ENCODE measurements at places on chromosomes 6 and 20.
A peak's percentile ranks its signal among the peaks of the same experiment; 100 is the strongest.

DNA sequence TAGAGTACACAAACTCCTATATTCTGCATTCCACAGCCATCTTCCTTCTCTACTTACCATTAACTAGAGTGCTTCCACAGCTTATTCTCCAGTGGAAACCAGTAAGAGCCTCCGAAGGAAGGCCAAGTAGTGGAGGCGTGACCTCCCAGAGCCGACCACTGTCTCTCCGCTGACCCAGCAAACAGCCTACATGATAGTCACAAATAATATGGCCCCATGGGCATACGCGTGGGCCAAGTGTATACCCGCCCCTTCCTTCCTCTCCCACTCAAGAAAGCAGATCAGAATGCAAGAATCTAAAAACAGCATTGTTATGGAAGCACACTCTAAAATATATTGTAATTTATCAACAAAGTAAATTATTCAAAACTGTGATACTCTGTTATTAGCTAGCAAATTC, 526.6 kb upstream of the JARID2 start:
- DNase-seq, result no peak

DNA sequence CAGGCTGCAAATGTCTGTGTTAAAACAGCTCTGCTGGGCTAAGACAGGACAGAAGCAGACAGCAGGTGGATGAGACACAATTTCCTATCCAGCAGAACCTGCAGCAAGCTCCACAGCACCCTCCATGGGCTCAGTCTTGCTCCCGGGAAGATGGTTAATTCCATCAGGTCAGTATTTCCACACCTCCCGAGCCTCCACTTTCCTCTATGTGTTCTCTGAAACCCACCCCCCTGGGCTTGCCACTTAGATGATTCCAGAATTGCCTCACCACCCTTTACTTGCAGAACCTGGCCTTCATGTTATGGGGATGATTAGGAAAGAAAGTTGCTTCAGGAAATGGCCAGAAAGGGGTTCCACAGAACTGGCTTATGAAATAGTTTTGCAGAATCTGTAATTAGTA, 43.8 kb downstream of the ERMARD start:
- no peak for DNase-seq

GRCh38 chr6:37845930-37846329, 26.4 kb downstream of the ZFAND3 start:
- DNase-seq, result no peak

- DNase-seq, result no peak
Observed at GRCh38 chr6:138523347-138524210, 24.3 kb upstream of the NHSL1 start.

DNA sequence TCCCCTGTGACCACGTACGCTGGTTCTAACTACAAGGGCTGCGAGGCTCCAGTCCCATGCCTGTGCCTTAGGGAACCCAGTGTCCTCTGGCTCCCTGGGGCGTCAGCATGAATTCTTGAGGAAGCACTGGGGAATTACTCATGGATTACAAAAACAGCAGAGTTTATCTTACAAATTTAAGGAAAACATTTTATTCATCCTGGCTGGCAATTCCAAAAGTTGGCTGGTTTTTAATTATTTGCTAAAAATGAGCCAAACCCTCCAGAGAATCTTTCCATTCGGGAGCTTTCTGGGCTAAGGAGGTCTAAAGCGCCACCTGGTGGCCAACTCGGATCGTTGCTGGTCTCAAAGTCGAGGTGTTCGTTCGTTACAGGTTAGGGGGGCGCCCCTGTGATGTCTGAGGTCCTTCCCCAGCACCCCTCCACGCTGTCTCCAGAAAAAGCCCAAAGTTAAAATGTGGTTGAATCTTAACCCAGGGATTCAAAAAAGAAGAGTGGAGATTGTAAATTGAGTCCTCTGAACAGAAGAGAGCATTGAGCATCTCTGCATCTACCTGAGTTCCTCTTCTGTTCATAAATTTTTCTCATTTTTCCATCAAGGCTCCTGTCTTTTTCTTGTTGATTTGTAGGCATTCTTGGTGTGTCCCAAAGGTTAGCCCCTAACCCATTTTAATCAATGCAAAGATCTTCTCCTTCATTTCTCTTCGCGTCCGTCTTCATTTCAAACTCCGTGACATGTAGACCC, 99.4 kb downstream of the BFSP1 start:
- peak; percentile 18 for DNase-seq

GRCh38 chr6:63440057-63440456, 120.3 kb upstream of the LGSN start:
- DNase-seq, result no peak

GRCh38 chr6:21091411-21091810, 502.1 kb upstream of the SOX4 start:
- no peak for DNase-seq

- DNase-seq, result peak; percentile 17
Observed at GRCh38 chr6:130202782-130203181, 20.0 kb downstream of the SAMD3 start.

- no peak for DNase-seq
Observed at GRCh38 chr6:168582571-168582981, 141.6 kb downstream of the SMOC2 start.

GRCh38 chr6:148593813-148594170, 153.0 kb upstream of the UST start:
- no peak for DNase-seq

DNA sequence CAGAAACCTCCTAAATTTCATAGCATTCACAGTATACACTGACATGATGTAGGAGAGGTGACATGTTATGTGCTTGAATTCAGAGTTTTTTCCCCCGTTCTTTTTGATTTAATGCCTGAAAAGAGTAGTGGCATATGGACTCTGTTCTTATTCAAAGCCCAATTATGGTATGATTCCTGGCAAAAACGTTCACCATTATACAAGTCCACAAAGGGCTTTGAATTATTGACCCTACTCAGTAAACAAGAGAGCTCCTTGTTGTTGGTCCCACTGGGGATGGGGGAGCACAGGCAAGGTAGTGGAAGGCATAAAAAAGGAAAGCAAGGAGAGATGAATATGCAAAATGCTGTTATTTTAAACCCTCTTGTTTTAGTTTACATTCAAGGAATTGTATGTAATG, 136.0 kb upstream of the AHI1 start:
- DNase-seq, result no peak

GRCh38 chr6:152598901-152599537, 38.1 kb downstream of the SYNE1 start:
- DNase-seq, result no peak

DNA sequence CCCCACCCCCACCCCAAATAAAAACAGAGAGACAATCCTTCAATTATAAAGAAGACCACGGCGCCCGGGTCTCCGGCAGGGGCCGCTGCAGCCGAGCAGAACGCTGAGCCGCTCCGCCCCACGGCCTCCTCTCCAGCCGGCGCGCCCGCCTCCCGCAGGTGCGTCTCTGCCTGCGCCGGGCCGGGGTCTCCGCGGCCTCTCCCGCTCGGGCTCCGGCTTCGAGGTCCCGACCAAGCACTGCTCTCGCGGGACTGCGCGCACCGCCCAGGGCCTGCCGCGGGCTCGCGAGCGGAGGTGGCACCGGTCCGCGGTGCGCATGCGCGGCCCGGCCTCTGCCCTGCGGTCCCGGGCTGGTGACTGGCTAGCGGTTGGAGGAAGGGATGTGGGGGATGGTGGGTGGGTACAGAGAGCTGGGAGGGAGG, 241 bp upstream of the SIRT5 start:
- DNase-seq, result peak; percentile 81

DNA sequence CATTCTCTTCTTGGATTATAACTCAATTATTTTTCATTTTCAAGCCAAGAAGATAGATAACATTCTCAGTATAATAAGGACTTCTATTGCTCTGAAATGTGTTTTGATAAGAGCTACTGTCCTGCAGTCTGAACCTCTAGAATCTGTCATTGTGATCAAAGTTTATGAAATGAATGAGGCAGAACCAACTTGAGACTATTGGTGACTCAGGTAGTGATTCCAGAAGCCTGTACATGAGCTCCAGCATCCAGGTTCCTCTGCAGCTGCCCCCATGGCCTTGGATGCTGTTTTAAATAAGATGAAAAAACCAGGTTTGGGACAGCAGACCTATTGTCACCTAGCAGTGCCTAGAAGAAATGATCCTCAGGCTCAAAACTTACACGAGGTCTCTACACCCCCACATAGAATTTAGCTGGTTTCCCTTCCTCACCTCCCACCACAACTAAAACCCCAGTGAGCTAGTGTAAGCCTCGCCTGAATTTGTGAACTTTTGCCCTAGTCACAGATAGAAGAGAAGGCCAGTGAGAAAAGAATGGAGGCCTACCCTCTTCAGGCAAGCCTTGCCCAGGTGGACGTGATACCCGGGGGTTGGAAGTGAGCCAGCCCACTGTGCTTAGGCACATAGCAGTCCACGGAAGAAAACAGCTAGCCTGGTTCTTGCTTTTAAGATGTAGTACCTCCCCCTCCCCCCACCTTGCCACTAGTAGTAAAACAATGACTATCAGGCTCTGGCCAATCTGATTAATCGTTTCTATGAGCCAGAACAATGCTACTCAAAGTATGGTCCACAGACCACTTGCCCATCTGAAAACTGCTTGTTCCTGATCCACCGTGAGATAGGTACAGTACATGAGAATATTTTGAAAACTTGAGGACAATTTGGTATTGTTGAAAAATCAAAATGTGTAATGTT, 73.0 kb upstream of the SYNJ2 start:
- no peak for DNase-seq

DNA sequence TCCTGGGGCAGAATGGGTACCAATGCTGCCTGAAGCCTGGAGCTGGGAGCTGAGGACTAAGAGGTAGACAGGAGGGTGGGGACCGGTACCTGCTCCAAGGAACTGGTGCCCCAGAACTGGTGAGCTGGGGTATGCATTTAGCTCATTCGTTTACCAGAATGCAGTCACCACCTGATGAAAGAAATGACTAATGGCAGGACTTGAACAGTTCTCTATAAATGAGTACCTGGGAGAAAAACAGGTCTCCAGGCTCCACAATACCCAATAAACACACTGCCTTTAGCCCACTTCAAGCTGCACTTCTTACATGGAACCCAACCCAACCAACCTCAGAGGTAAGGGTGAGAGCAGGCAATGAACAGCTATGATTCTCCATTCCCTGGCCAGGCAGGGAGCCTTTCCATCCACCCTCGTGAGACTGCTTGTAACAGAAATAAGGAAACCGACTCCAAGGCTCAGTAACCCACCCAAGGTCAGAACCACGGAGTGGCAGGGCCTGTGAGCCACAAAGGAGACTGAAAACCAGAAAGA, 15.4 kb downstream of the FKBP1A start:
- DNase-seq, result no peak
